Suppressor macrophage treated with lipopolysaccharide for 4 hours (primary cell): ENCODE measurements at places on chromosomes 2 and 18.
A peak's percentile ranks its signal among the peaks of the same experiment; 100 is the strongest.

GRCh38 chr2:42752314-42752713 is 11.6 kb downstream of the OXER1 start:
- peak; percentile 97 for DNase-seq

DNA sequence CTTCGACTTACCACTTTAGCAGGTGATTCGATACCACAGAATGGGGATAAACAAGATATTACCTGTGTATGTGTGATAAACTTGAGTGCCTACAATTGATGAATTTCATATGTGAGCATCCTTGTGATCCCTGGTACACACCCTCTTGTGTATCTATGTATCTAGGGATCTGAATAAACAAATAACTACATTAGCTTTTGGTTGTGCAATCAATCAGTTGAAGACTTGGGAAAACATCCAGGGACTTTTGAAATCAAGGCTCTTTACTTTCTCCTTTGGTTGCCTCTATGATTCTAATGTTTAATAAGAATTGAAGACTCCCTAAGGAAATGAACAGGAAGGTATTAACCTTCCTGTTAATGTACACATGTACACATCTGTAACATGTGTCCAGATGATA is 97.3 kb upstream of the DCC start:
- DNase-seq = no peak

- DNase-seq = no peak
These were observed 160.6 kb downstream of the DTNA start for GRCh38 chr18:34870555-34871310.

- no peak for DNase-seq
These were observed 6.2 kb downstream of the ANKRD23 start for GRCh38 chr2:96837575-96837974.

DNA sequence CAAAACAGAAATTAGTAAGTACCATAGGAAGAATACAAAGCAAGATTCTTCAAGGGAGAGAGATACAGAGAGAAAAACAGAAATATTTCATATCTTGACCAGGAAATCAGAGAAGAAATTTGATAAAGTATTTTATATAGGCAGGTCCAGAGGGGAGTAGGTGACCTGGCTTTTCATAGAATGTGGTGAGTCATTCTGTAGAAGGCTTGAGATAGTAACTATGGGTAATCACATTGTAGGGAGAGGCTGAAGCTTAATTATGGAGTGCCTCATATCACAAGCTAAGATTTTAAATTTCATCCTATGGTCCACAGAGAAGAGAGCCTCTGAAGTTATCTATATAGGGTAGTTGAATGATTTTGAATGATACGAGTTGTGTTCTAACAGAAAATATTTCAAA is 195.0 kb upstream of the CYRIA start:
- no peak for DNase-seq

GRCh38 chr2:164028814-164029534 is 293.2 kb upstream of the FIGN start:
- no peak for DNase-seq

- no peak for DNase-seq
These were observed 130.1 kb upstream of the SP5 start for GRCh38 chr2:170585067-170585466.

DNA sequence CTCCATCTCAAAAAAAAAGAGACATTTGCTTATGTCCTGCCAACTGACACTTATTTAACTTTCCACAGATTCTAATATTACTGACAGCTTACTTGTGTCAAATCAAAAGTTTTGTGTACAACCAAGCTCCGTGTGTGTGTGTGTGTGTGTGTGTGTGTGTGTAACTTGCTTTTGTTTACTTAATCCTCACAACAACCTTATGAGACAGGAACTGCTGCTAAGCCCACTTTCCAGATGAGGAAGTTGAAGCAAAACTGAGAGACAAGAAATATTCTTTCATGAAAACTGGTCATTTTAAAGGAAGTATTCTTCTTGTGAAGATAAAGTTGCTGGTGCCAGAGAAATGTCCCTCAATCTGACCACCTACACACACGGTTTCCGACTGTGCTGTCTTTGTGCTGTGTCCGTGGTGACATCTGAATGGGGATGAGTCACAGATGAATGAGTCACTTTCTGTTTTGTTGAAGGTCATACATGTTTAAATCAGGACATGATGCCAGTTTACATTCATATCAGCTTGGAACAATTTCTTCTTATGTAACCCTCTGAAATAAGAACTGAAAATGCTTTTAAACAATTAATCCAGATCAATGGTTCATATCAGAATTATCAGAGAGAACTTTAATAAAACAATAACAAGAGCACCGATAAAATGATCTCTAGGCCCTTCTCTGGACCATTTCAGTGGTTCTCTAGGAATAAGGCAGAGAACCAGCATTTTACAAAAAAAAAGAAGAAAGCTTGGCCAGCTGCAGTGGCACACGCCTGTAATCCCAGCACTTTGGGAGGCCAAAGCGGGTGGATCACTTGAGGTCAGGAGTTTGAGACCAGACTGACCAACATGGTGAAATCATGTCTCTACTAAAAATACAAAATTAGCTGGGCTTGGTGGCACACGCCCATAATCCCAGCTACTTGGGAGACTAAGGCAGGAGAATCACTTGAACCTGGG is 95.5 kb downstream of the THNSL2 start:
- peak; percentile 93 for DNase-seq

GRCh38 chr2:2581331-2582159 is 250.5 kb upstream of the MYT1L start:
- no peak for DNase-seq

- peak; percentile 53 for DNase-seq
These were observed 67.1 kb downstream of the BAZ2B start for GRCh38 chr2:159549234-159549633.

DNA sequence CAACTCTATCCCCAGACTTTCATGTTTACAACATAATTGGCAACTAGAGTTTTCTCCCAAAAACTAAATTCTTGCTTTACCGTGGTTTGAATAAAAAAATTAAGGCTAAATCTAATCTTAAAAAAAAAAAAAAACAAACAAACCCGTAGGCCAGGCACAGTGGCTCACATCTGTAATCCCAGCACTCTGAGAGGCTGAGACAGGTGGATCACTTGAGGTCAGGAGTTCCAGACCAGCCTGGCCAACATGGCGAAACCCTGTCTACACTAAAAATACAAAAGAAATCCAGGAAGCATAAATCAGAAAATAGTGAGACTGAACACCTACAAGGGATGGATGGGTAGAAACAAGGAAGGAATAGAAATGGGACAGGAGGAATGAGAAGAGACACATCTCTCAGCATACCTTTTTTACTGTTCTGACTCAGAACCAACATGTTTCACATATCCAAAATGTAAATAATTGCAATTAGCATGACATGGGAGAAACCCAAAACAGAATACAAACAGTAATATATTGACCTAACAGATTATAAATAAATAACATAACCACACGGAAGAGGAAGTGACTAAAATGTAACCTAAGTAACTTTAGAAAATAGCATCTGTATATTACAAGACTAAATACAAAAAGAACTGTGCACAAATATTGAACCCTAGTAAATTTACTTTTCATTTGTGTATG is 17.5 kb downstream of the MGAT4A start:
- no peak for DNase-seq

GRCh38 chr18:60987963-60988362 is 345.3 kb upstream of the CDH20 start:
- no peak for DNase-seq

DNA sequence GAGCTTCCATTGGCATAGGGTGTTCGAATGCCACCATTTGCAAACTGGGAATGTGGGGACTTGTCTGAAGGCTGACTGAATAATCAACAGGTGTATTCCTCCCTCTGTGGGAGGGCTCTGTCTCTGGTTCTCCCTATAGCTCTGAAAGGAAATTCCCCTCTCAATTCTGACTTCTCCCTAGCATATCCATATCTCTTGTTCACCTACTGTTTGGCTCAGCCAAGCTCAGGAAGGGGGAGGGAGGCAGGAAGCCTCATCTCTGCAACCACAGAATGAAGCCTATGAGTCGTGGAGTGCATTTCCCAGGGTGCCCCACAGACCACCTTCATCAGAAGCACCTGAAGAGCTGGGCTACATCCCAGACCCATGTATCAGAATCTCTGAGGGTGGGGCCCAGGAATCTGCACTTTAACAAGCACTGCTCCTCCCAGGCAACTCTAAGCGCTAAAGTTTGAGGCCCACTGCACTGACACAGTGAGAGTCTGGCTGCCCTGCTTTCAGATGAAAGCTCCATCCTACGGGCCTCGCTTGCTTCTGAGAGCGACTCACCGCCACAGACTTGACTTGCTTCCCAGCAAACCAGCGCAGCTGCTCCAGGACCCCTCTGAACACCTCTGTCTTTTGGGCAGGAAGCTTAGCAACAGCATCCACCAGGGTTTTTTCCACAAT is 32.0 kb downstream of the XDH start:
- DNase-seq = no peak

DNA sequence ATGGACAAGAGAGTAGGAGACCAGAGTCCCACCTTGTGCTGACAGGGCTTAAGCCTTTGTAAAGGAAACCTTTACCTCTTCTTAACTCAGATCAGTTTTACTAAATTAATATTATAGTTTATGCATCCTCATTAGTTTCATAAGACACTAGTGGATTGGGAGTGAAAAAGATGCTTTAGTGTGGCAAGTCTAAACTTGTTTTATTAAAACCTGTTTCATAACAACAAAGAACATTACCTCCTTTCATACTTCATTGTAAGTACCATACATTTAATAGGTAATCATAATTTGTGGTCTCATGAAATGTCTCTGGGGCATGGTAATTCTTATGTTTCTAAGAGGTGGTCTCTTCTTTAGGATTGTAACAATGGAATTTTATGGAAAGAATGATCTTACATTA is 63.4 kb downstream of the PIKFYVE start:
- DNase-seq = no peak

GRCh38 chr2:64601034-64601754 is 52.5 kb downstream of the SERTAD2 start:
- DNase-seq = no peak

GRCh38 chr2:72722492-72723070 is 103.3 kb downstream of the EXOC6B start:
- no peak for DNase-seq
